Smooth muscle cell of the brain vasculature (primary cell): ENCODE measurements at places on chromosomes 2 and 18.

DNA sequence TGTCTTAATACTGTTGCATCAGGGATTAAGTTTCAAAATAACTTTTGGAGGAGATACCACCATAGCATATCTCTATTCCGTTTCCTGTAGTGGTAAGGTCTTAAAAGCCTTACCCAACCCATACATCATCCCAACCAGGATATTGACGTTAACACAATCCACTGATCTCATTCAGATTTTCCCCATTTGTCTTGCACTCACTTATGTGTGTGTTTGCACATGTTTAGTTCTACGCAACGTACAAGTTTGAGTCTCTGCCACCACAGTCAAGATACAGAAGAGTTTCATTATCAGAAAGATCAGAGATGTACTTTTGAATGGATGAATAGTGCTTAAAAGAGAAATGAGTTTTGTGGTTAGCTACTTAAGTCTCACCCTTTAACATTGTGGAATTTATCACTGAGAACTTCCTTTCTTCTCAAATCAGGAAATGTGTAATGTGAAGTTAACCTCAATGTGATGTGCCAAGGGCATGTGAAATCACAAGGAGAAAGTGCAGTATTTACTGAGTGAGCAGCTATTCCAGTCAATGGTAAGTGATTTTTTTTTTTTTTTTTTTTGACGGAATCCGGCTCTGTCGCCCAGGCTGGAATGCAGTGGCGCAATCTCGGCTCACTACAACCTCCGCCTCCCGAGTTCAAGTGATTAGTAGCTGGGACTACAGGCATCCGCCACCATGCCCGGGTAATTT, 69.2 kb upstream of the EPHA4 start:
- no peak for DNase-seq

DNA sequence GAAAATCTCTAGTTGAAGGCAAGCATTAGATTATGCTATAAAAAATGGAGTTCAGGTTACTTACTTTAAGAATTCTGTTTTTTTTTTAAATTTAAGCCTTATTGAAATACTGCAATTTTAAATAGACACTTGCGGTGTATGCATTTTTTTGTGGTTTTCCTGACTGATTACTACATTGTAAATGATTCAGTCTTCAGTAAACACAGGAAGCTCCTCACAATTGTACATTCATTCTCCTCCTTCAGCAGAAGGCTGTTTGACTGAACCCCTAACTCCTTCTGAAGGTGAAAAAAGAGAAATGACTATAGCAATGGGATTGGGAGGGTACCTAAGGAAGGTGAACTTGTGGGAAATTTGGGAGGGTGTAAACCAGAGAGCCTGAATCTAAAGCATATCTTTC, 136.1 kb downstream of the GCA start:
- no peak for DNase-seq

- no peak for DNase-seq
Measured at GRCh38 chr2:137221797-137222492, 456.6 kb downstream of the THSD7B start.

- DNase-seq, result no peak
Measured at GRCh38 chr18:28045176-28045810, 131.6 kb downstream of the CDH2 start.

- no peak for DNase-seq
Measured at GRCh38 chr2:13660231-13660630, 943.5 kb downstream of the TRIB2 start.

GRCh38 chr2:73418343-73418742, 32.7 kb downstream of the ALMS1 start:
- no peak for DNase-seq

- no peak for DNase-seq
Measured at GRCh38 chr2:136373841-136374240, 255.9 kb upstream of the CXCR4 start.
